Stimulated activated CD4-positive, alpha-beta T cell treated with anti-CD3 and anti-CD28 coated beads, TNF-alpha, amount 100 ng/mL, for 48 hours (primary cell): ENCODE measurements at places on chromosomes 5 and 9.

GRCh38 chr5:135194573-135195269, 160.7 kb upstream of the PITX1 start:
- no peak for DNase-seq

DNA sequence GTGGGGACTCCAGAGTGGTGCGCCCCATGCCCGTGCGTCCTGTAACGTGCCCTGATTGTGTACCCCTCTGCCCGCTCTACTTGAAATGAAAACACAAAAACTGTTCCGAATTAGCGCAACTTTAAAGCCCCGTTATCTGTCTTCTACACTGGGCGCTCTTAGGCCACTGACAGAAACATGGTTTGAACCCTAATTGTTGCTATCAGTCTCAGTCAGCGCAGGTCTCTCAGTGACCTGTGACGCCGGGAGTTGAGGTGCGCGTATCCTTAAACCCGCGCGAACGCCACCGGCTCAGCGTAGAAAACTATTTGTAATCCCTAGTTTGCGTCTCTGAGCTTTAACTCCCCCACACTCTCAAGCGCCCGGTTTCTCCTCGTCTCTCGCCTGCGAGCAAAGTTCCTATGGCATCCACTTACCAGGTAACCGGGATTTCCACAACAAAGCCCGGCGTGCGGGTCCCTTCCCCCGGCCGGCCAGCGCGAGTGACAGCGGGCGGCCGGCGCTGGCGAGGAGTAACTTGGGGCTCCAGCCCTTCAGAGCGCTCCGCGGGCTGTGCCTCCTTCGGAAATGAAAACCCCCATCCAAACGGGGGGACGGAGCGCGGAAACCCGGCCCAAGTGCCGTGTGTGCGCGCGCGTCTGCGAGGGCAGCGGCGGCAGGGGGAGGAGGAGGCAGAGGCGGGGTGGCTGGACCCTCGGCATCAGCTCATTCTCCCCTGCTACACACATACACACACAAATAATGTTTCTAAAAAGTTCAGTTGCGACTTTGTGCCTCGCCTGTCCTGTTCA, 668 bp downstream of the GLIS3 start:
- DNase-seq, result no peak

DNA sequence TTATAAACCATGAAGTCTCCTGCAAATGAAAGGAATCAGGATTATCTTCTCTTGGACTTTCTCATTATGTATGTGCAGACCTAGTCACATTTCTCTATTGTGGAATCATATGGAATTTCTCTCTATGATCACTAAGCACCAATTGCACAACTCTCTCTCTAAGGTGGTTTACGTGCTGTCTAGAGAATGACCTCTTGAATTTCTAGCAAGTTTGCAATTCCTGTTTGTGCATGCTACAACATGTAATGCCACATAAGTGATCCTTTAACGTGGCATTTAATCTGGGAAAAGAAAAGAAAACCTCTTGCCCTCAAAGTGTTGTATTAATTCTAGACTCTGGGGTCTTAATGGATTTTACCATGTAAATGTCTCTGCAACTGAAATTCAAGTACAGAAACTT, 5.0 kb upstream of the PPP2R2B start:
- no peak for DNase-seq

- no peak for DNase-seq
Measured at GRCh38 chr9:130892477-130893304, 3.9 kb downstream of the QRFP start.

GRCh38 chr5:56059854-56060253, 65.1 kb upstream of the IL6ST start:
- no peak for DNase-seq

DNA sequence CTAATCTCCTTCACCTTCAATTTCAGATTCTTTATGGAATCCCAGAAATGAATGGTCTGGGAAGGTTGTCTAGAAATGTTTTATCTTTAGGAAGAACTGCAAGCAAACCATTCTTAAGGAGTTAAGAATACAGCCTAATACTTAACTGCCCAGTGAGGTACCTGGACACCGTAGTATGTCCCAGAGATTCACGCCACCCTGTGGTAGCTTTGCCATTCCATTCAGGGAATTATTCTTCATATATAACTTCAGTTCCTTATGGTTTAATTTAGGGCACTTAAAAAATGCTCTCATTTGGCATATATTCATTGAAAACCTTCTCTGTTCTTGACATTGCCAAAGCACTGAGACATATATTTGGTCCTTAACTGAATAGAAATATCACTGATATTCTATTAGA, 49.7 kb downstream of the ACTBL2 start:
- DNase-seq, result no peak

DNA sequence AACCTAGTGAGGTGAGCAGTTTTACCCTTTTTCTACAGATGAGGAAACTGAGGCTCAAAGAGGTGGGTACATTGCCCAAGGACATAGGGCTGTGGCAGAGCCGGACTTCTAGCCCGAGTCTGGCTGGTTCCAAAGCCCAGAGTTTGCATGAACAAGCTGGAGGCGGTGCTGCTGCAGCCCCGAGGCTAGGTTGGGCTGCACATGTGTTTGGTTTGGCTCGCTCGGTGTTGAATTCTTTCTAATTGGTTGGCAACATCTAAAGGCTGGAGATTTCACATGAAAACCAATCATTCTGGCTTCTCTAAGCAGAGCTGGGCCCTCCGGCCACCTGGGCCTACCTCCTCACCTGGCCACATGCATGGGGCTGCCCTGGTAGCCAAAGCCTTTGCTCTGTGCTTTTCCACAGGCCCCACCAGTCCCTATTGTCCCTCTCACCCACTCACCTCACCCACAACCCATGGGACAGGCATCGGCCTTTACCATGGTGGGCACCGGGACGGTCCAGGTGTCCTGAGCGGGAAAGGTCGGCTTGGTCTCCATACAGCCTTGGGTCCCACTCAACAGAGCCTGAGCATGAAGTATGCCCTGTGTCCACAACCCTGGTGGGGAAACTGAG, 262.3 kb downstream of the NSG2 start:
- no peak for DNase-seq

DNA sequence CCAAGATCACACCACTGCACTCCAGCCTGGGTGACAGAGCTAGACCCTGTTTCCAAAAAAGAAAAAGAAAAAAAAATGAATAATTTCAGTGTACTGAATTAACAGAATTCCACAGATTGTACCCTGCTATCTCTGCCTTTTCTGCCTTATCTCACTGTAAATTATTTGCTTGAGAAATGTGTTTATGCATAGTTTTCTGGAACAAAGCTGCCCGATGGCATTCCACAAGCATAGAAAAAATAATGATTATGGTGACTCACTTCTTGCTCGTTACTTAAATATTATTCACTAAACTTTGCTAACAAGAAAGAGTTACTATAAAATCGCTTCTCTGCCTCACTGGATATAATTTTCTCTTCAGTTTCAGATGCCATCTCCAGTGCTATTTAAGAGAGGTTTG, 88.7 kb upstream of the FAM169A start:
- DNase-seq, result no peak

DNA sequence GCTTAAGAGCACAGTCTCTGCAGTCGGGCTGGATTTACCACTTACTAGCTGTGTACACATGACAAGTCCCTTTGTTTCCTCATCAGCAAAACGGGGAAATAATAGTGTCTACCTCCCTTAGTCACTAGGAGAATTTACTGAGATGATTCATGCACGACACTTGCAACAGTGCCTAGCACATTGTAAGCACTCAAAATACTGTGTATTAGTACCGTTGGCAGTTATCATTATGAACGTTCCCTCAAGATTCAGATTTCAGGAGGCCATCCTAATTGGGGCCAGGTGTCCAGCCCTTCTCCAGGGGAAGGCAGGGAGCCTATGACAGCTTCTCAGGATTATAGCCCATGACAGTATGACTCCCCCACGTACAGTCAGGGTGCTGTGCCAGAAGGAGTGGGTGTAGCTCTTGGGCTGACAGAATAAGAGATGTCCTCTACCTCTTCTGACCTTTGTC, 164.3 kb downstream of the DOCK2 start:
- DNase-seq, result no peak

DNA sequence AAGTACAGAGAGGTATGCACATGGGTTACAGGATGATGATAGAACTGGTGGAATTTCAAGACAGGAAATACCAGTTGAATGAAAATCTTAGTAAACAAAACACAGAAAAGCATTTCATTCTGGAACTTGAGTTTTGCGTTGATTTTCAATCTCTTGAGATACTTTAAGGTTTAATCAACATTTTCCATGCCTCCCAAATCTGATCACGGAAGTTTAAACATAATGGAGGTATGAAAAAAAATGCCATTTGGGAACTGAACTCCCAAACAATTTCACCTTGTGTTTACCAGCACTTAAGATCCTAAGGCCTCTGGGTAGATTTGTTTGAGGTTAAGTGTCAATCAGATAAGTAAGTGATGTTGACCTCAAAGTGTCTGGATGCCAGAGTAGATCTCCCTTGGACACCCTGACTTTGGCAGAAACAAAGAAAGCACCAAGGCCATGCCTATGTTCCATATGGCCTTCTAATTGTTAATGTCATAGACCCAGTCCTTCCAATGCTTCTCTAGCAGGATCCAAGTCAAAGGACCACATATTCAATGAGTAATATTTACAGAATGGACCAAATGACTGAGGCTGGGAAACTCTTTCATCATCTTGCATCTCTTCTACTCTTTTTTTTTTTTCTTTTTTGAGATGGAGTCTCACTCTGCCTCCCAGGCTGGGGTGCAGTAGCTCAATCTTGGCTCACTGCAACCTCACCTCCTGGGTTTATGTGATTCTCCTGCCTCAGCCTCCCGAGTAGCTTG, 216.9 kb downstream of the ARRDC3 start:
- DNase-seq, result no peak

DNA sequence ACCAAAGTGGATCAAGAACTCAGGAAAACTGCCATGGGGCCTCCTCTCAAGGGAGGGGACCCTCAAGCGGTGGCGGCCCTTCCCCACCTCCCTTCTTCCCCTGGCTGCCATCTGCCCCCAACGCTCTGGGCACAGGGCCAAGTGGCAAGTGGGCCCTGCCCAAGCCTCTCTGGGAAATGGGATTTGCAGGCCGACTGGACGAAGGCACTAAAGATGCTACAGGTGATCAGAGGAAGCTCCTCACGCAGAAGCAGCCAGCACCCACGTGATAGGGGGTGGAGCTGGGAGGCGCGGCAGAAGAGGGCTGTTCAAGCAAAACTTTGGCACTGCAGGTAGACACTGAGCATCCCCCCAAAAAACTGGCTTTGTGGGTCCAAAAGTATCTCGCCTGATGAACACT, 52.7 kb upstream of the UBTD2 start:
- DNase-seq, result no peak

GRCh38 chr5:96329289-96329688, 103.8 kb downstream of the PCSK1 start:
- DNase-seq, result no peak

- DNase-seq, result no peak
Measured at GRCh38 chr5:176822793-176823481, 12.6 kb downstream of the UNC5A start.

GRCh38 chr5:126354012-126354857, 69.0 kb upstream of the GRAMD2B start:
- DNase-seq, result no peak

GRCh38 chr9:37953775-37954437, 50.0 kb upstream of the SLC25A51 start:
- peak; percentile 23 for DNase-seq

GRCh38 chr9:107394264-107394663, 95.3 kb downstream of the KLF4 start:
- no peak for DNase-seq

DNA sequence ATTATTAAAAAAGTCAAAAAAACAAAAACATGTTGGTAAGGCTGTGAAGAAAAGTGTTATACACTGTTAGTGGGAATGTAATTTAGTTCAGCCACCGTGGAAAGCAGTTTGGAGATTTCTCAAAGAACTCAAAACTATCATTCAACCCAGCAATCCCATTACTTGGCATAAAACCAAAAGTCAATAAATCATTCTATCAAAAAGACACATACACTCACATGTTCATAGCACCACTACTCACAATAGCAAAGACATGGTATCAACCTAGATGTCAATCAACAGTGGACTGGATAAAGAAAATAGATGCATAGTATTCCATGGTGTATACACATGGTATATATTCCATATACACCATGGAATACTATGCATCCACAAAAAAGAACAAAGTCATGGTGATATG, 148.3 kb upstream of the ACOT12 start:
- no peak for DNase-seq

DNA sequence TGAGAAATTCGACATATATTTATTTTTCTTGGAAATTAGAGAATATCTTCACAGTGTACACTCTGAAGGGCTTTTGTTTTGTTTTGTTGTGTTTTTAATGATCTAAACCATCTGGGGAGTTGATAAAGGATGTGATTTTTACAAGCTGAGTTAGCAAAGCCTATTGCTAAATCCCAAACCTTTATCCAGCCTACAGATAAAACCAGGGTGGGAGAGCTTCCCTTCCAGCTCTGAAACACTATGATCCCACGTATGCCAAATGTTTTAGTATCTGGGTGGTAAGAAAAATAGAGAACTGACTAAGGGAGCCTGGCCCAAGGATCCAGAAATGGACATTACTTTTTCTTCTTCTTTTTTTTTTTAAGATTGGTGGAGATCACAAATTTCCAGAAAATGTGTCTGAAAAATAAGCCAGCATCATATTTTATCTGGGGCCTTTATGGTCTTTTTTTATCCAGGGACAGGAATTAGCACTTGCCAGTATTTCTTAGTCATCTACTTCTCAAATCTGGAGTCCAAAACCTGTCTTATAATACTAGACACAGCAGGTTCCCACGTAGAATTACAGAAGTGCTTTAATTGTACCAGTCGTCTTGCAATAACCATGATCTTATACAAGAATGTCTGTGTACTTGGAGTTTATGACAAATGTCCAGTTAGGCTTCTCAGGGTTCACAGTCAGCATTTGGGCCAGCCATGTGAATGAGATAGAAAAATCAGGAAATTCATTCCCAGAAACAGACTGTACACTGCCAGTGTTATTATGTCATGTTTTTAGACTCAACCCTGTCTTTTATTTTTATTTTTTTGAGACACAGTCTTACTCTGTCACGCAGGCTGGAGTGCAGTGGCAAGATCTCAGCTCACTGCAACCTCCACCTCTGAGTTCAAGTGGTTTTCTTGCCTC, 290.8 kb upstream of the MPDZ start:
- no peak for DNase-seq
